ENCODE measurements at places on chromosomes 12 and 14. TPM values are rescaled to one million over a fixed set of nuclear protein-coding genes. Genes with fewer than 3 reads are reported as not detected.

KRT78 gene
- not detected for total RNA-seq

MIPOL1 gene
- 33.8 TPM for total RNA-seq

CNTN1 gene
- total RNA-seq: 297 TPM

HOXC13 gene
- total RNA-seq: not detected

MYO1H gene
- 0.31 TPM for total RNA-seq

GSG1 gene
- total RNA-seq: not detected

Measured in parietal lobe (tissue), 2 donors.